Stimulated activated naive CD4-positive, alpha-beta T cell treated with Interleukin-2 at 50 U/mL for 16 hours (primary cell): ENCODE measurements at places on chromosomes 16 and 17.

GRCh38 chr16:52165961-52166360 is 381.0 kb downstream of the TOX3 start:
- no peak for DNase-seq

DNA sequence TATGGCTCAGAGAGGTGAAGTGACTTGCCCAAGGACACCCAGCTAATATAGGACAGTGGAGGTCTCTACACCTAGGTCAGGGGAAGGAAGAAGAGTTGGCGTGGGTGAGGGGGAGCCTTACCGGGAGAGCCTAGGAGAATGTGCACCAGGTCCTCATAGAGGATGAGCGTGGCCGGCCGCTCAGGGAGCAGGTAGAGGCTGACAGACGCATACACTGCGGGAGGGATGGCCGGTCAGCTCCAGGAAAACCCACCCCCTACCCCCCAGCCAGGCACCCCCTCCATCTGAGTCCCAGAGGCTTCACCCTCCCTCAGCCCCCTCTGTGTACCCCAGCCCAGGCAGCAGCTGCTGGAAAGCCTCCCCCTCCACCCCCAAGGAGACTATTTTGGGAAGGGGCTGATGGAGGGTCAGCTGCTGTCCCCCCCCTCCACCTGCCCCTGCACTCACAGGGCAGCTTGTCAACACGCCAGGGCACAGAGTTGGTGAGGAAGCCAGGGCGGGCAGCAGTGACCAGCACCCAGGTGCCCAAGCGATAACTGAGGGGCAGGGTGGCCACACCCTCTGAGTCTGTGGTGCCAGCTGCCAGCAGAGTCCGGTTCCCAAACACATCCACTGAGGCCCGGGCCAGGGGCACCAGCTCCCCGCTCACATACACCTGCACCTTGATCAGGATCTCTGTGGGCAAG is 4.1 kb downstream of the FAM171A2 start:
- no peak for DNase-seq

- no peak for DNase-seq
Measured at GRCh38 chr17:37642681-37643080, 565 bp downstream of the DDX52 start.

- no peak for DNase-seq
Measured at GRCh38 chr17:83062818-83063671, 16.4 kb upstream of the METRNL start.
